Left kidney (tissue), 8 donors: ENCODE measurements at places on chromosomes 7 and 10. TPM values are rescaled to one million over a fixed set of nuclear protein-coding genes. Genes with fewer than 3 reads are reported as not detected.

GRCh38 chr10:50310560-50311174 lies 59.4 kb upstream of the ASAH2 start:
- DNase-seq, result no peak

DNA sequence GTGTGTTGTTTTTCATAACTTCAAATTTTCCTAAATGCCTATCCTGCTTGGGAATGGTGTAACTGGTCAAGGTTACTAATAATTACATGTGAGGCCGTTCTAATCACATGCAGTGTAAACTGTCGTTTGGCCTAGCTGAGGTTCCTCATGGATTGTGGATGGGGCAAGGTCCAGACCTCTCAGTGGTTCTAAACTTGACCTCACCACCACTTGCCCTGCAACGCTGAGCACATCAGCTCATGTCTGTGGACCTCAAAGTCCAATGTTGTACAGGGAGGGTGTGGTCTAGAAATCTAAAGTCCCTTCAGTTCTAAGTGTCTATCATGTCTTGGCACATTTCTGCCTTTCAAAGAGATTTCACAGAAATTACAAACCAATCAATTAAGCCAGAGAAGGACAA lies 15.6 kb downstream of the RBP3 start:
- DNase-seq, result no peak

Gene NPC1L1
- 2.3 TPM for polyA plus RNA-seq

GRCh38 chr10:91140995-91141549 lies 79.4 kb upstream of the PCGF5 start:
- no peak for DNase-seq

DNA sequence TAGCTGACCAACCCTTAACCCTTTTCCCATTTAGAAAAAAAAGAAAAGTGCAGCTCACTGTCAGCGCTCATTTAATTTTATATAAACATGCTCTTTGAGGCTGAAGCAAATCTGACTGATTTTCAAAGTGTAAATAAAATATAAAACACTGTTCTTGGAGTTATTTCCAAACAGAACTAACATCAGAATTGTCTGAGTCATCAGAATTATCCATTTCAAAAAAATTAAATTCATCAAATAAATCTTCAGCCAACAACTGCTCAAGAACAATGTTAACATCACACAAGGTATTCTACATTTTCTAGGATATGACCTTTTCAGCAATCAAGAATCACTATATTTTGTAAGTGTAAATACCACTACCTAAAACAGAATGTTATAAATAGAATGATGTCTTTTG lies 93.6 kb downstream of the MAGI2 start:
- DNase-seq, result no peak

- DNase-seq, result no peak
These were observed 33.0 kb downstream of the EN2 start for GRCh38 chr7:155490697-155491628.

DNA sequence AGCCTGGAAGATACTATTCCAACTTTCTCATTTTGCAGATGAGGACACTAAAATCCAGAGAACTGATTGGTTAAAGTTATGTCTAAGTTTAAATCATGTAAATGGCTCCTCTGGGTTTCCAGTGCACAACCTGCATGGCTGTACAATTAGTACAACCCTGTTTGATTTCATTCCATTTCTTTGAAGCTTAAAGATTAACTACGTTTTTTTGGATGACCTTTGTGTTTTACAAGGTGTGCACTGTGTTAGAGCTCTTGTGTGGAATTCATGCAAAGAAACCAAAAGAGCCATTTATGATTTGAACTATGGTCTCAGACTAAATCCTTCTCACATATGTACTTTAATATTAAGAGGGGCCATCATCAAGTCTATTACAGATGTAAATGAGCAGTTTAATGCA lies 149.5 kb downstream of the TMEM168 start:
- DNase-seq, result no peak

Gene FEZF1
- polyA plus RNA-seq, result not detected

- no peak for DNase-seq
These were observed 128.0 kb downstream of the ARL4A start for GRCh38 chr7:12815426-12815825.

GRCh38 chr10:121683816-121684215 lies 85.6 kb upstream of the FGFR2 start:
- DNase-seq, result no peak

Gene GJD4
- 0.13 TPM for polyA plus RNA-seq

Gene SPDYE9
- polyA plus RNA-seq, result 1.5 TPM
